Activated naive CD8-positive, alpha-beta T cell treated with anti-CD3 and anti-CD28 coated beads, Interleukin-2, amount 10 ng/mL, durations not matched to agents 7 days and 5 days (primary cell): ENCODE measurements at places on chromosomes 6 and 20. TPM values are rescaled to one million over a fixed set of nuclear protein-coding genes. Genes with fewer than 3 reads are reported as not detected.

The MYBL2 gene
- 72.6 TPM for total RNA-seq

GRCh38 chr6:89950879-89951391 is 56.7 kb downstream of the GJA10 start:
- no peak for DNase-seq

The GSTA3 gene
- total RNA-seq: not detected

The LY6G6F gene
- total RNA-seq: not detected

DNA sequence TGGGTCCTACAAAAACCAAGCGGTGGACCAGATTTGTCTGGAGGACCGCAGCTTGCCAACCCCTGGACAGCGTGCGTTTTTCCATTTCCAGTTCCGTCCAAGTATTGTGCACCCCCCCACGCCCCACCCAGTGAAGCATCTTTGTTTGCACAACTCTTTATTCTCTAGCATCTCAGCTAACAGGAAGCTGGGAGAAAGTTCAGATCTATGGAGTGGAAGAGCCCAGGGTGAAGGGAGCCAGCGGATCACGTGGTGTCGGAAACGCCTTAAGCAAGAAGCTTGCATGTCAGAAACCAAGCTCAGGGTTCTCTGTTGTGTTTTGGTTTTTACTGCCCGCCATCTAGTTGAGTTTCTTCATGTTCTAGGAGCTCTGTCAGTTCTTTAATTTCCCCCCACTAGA is 29.9 kb downstream of the ARID1B start:
- DNase-seq: no peak

GRCh38 chr6:156845454-156846155 is 68.4 kb downstream of the ARID1B start:
- no peak for DNase-seq

The COL12A1 gene
- not detected for total RNA-seq

DNA sequence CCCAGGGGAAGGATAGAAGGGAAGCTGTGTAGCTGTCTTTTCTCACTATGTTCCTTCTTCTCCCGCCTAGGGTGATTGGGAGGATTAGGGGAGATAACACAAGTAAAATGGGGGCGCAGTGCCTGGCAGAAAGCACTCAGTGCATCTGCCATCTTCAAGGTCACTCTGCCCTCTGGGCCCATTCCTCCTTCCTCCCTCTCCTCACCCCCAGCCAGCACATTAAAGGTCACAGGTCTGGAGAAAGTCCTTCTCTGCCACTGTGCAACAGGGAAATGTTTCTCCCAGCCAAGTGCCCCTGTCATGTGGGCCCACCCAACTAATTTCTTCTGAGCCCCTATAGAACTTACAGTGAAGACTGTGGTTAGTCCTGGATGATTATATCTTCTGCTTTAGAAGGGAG is 45.8 kb downstream of the CLIC5 start:
- DNase-seq: no peak

- DNase-seq: no peak
Observed at GRCh38 chr6:117137711-117138110, 127.6 kb upstream of the VGLL2 start.

DNA sequence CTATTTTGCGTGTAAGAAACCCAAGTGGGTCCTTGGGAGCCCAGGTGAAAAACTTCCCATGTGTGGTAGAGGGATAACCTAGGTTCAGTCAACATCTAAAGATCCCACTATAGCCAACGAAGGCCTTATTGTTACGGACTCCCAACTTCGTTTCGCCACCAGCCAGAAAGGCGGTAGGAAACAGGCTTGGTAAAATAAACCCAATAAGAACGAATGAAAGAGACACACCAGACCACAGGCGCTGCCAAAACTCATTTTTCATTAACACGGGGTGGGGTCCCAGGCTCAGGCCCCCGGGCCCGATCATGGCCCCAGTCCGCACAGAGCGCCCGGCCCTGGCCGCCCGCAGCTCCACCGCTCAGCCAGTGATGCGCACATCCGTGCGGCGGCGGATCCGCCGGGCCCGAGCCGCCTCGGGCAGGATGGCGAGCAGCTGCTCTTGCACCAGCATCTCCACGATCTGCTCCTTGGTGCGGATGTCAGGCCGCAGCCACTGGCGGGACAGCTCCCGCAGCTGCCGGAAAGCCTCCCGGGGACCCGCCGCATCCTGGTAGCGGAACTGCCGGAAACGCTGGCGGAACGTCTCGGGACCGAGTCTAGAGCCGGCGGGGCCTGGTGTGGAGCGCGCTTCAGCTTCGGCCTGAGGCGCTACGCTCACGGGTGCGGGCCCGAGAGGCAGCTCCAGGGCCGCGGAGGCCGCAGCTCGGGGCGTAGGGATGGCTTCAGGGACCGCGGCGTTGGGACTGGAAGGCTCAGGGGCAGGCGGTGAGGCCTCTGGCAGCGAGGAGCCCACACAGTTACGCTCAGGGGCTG is 709 bp downstream of the SCAND1 start:
- peak; percentile 83 for DNase-seq

The TMEM217 gene
- 2.0 TPM for total RNA-seq

DNA sequence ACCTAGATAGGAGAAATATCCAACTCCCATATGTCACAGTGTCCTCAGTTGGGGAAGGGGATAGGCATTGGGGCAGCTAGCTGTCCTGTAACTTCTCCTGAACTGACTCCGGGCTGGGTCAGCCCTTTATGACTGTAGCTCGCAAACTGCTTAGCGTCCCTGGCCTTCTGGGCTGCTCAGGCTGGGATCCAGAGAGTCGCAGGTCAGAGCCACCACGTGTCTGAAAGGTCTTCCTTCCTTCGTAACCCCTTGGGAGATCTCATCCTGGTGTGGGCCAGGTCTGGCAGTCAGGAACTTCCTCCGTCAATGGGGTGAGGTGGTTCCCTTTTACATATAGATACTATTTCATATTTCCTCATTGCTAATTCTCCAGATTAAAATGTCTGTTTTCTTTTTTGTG is 28.8 kb upstream of the HINT3 start:
- no peak for DNase-seq

The DLK2 gene
- total RNA-seq: 0.30 TPM

The MED20 gene
- total RNA-seq: 18.5 TPM

DNA sequence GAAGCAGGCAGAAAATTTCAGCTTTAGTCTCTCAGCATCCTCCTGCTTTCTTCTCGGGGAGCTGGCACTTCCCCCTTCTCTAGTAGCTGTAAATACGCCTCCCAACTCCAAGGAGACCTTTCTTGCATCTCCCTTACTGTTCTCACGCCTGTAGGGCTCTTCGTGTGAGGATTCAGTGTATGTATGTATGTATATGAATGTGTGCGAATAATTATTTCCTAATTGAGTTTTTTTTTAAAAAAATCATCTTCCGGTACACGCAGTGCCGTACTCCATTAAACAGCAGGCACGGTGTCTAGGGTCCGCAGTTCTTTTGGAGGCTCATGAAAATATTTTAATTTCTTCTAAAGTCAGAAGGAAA is 85.4 kb downstream of the HFE start:
- DNase-seq: no peak

- DNase-seq: no peak
Observed at GRCh38 chr6:154297721-154298120, 58.9 kb downstream of the IPCEF1 start.

DNA sequence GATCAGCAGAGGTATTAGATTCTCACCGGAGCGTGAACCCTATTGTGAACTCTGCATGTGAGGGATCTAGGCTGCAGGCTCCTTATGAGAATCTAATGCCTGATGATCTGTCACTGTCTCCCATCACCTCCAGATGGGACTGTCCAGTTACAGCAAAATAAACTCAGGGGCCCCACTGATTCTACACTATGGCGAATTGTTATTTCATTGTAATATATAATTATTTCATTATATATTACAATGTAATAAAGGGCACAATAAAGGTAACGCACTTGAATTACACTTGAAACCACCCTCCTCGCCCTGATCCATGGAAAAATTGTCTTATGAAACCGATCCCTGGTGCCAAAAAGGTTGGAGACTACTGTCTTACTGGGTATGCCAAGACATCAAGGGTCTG is 18.6 kb downstream of the PRKN start:
- DNase-seq: no peak

- DNase-seq: no peak
Observed at GRCh38 chr20:19710336-19711120, 47.5 kb upstream of the RIN2 start.

- peak; percentile 85 for DNase-seq
Observed at GRCh38 chr6:31396422-31397152, 6.8 kb upstream of the MICA start.

The C4A gene
- total RNA-seq: 3.4 TPM

DNA sequence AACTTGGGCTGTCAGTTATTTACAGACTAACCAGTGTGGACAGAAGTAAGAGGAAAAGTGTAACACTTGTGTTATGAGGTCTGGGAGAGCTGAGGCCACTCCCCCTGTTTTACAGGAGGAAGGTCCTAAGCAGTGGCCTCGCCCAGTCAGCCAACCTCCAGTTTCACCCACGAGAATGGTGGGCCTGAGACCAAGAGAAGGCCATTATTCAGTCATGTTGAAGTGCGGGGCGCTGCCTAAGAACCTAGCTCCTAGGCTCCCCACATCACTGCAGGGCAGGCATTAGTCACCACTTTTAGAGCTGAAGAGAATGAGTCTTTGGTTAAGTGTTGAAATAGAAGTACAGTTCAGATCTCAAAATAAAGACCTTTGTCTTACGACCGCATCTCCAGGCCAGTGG is 27.9 kb downstream of the CDYL start:
- DNase-seq: no peak

- no peak for DNase-seq
Observed at GRCh38 chr20:48463916-48464315, 363.9 kb downstream of the PREX1 start.

DNA sequence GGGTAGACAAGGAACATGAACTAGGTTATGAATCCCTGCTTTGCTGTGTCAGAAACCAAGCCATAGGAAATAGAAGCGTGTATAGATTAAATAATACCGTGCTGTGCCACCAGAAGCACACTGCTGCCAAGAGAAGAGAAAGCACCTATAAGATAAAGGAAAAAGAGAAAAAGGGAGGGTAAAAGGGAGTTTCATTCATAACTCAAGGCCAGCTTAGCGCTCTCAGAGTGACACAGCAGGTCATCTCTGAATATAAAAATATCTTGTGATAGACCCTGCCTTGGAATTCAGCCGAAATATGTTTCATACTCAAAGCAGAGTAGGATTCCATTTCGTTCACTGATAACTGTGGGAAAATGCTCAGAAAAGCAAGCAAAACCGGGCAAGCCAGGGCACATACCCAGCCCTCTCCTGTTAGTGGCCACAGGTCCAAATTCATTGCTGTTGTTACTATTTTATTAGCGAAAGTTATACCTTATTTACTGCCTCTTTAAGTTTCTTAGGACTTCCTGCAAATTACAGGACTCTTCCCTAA is 8.7 kb downstream of the JAG1 start:
- DNase-seq: no peak

GRCh38 chr6:29685718-29686326 is 4.9 kb upstream of the ZFP57 start:
- no peak for DNase-seq

The CLDN20 gene
- not detected for total RNA-seq

The MEI4 gene
- not detected for total RNA-seq

The ZFP57 gene
- 13.5 TPM for total RNA-seq

The GSTA2 gene
- total RNA-seq: not detected

- DNase-seq: no peak
Observed at GRCh38 chr6:93581371-93581770, 162.0 kb upstream of the EPHA7 start.

DNA sequence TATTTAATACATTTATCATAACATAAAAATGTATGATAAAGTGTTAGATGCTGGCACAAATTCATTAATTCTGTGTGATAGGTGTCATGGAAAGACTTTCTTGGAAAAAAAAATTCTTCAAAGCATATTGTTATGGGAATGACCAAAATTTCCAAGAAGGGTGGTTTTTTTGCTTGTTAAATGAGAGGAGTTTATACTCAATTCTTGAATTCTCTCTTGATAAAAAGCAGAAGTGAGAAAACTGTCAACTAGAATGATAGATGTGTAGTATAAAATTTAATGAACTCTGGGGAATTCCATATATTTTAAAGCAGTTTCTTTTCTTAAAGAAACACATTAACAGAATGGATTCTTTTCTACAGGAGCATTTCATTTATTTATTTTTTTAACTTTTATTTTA is 62.0 kb upstream of the SNAP91 start:
- DNase-seq: no peak

DNA sequence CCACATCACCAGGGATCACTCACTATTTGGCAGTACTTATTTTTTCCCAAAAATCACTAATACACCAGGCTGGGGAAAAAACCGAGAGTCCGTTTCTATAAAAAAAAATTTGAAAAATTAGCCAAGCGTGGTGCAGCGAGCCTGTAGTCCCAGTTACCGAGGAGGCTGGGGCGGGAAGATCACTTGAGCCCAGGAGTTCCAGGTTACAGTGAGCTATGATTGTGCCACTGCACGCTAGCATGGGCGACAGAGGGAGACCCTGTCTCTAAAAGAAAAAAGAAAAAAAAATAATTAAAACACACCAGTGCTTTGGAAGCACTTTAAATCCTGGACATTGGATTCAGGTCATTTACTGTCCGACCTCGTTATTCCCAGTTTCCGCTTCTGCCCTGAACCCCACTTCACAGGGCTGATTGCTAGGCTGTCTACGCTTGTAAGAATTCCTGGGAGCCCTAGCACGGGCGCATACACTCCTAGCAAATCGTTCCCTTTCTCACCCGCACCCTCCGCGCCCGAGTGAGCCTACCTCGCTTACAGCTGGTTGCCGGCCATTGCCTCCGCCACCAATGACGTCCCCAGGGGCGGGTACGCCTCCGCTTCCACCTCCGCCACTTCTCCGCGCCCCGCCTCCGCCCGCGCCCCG is at the start of gene TPMT:
Gene TPMT (minus strand): TSS at position 571 of the 643 bp plus-strand sequence. CDS start 5,950 bp downstream, outside the sequence.
- DNase-seq: peak; percentile 29

GRCh38 chr6:2434116-2434515 is 188.7 kb upstream of the GMDS start:
- no peak for DNase-seq

GRCh38 chr20:52289956-52290565 is 98.5 kb upstream of the ZFP64 start:
- no peak for DNase-seq

DNA sequence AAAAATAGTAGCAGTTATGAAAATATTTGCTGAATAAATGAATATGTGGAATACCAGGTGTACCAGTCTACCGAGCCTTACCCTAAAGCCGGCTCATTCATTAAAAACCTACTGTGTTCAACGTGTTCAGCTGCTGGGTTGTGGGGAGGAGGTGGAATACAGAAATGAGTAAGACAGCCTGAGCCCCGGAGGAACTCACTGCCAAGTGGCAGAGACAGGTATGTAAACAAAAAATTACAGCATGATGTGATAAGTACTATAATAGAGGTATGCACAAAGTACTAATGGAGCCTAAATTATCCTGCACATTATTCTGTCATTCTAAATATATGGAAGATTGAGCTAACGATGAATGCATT is 6.8 kb upstream of the ADTRP start:
- no peak for DNase-seq

- DNase-seq: no peak
Observed at GRCh38 chr20:62554898-62555641, 79.3 kb upstream of the GATA5 start.

GRCh38 chr6:125968493-125968892 is 11.9 kb downstream of the HINT3 start:
- no peak for DNase-seq

The CST4 gene
- total RNA-seq: not detected

The CRIP3 gene
- total RNA-seq: 0.62 TPM

The KCNK16 gene
- total RNA-seq: not detected

The PGM3 gene
- 22.4 TPM for total RNA-seq
